SHP77 treated with DMSO at 0.1 percent for 48 hours (cell line): ENCODE measurements at places on chromosomes 4 and X.

- no peak for DNase-seq
Observed at GRCh38 chr4:17132226-17132625, 233.8 kb upstream of the LDB2 start.

- DNase-seq = no peak
Observed at GRCh38 chrX:118536204-118536603, 40.6 kb downstream of the DOCK11 start.

GRCh38 chr4:123674762-123675465 is 278.3 kb downstream of the SPRY1 start:
- DNase-seq = no peak

GRCh38 chr4:38857354-38858096 is 908 bp upstream of the TLR6 start:
- no peak for DNase-seq
